H54 (cell line): ENCODE measurements at places on chromosomes 3 and 15.

DNA sequence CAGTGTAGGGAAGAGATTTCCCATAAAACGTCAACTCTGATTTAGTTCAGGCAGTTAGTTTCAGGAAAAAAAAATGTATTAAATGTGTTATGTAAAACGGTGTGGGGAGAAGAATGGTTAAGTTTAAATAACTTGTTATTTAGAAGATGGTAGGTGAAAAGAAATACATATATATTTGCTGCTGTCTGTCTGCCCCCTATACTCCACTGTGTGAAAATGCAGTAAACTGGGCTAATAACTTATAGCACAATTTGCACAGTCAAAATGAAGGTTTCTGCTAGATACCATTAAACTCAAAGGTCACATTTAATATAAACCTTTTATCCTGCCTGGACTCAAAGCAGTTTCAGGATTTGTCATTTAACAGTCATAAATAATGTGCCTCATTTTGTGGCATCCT lies 515.0 kb downstream of the FGF12 start:
- no peak for DNase-seq

DNA sequence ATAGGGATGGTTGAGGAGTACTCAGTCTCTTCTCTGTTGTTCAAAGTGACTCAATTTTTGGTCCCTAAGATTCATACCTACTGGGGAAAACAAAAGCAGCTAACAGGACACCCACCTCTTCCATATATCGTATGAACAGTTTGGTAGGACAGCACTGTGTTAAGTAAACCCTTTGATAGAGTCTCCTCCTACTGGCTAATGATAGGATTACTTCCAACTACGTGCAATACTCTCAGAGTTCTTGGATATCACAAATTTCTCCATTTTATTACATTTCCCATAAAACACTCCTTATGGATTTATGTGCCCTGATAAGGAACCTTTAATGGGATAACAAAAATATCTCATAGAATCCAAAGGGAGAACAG lies 200.2 kb upstream of the GOLGA6L4 start:
- DNase-seq: peak; percentile 4

- no peak for DNase-seq
Observed at GRCh38 chr15:34993412-34993811, 5.3 kb upstream of the ZNF770 start.

- no peak for DNase-seq
Observed at GRCh38 chr3:140022066-140022770, 87.2 kb downstream of the CLSTN2 start.

DNA sequence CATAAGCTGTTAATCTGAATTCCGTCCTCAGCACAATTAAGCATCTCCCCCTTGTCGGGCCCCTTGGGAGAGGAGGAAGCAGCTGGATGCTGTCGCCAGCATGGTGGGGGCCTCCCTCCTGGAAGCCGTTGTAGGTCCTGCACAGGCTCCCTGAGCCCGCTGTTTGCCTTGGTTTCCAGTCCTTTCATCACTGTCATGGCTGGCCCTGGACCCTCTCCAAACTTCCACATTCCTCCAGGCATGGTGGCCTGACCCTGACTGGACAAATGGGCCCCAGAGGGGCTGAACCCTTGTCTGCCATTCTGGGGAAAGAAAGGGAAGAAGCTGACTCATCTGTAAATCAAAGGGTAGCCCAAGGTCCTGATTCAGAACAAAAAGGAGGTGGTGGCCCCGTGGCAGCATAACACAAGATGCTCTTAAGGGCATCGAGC lies 300.5 kb upstream of the LRRFIP2 start:
- no peak for DNase-seq

- DNase-seq: no peak
Observed at GRCh38 chr3:126883241-126883640, 99.7 kb upstream of the PLXNA1 start.

DNA sequence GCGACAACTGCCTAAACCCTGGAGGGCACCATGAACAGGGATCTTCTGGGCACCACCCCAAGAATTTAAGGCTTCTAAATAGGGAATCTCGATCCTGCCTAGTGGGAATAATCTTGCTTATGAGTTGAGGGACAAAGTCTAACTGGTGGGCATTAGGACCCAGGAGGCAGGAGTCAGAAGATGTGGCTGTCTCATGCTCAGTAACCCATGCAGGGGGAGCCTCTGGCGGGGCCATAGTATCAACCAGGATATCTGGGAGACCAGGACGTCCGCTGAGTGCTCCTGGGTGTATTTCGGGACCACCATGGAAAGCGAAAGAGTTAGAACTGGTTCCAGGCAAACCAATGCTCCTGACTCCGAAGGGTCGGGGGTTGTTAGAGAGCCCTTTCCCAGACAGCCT lies 356.1 kb downstream of the OTOL1 start:
- no peak for DNase-seq

DNA sequence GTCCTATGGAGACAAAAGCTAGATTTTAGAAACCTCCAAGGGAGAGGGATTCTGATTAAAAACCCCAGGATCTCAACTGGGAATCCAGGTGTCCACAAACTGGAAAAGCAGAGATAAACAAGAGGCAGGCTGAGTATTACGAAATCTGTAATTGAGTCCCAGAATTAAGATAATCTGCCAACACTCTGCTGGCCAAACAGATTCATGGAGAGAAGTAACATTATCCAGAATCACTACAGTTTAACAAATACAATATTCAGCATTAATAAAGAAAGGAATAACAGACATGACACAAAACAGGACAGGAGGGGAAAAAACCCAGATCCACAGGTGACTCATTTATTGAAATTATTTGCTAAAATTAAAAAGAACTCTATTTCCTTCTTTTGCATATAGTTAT lies 227.2 kb upstream of the NANOGP8 start:
- DNase-seq: no peak

GRCh38 chr3:148992635-148993255 lies 1.4 kb downstream of the GYG1 start:
- no peak for DNase-seq

DNA sequence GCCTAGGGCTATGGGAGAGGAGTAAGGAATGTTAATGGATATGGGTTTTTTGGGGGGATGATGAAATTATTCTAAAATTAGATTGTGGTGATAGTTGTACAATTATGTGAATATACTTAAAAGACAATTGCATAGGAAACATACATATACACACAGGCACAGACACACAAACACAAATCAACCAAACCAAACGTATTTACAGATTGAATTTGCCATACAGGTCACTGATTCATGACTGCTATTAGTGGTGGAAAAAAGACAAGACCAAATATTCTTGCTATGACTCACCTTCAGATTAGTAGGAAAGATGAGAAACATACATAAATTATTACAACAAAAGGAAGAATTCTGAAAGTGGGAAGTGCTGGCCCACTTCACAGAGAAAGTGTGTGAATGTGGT lies 85.3 kb downstream of the C3orf38 start:
- no peak for DNase-seq

GRCh38 chr3:183775781-183776180 lies 49.6 kb downstream of the MAP6D1 start:
- no peak for DNase-seq

- DNase-seq: no peak
Observed at GRCh38 chr15:84603630-84604379, 3.0 kb downstream of the ZSCAN2 start.
